ENCODE measurements at places on chromosomes 1 and 21.

- no peak for DNase-seq
Observed at GRCh38 chr21:29658177-29658933, 281.4 kb downstream of the GRIK1 start.

DNA sequence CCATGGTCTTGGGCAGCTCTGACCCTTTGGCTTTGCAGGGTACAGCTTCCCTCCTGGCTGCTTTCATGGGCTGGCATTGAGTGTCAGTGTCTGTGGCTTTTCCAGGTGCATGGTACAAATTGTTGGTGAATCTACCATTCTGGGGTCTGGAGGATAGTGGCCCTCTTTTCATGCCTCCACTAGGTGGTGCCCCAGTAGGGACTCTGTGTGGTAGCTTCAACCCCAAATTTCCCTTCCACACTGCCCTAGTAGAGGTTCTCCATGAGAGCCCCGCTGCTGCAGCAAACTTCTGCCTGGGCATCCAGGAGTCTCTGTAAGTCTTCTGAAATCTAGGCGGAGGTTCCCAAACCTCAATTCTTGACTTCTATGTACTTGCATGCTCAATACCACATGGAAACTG, 494.5 kb upstream of the LRRC7 start:
- DNase-seq, result no peak

- DNase-seq, result peak; percentile 10
Observed at GRCh38 chr1:174074757-174075156, 52.6 kb upstream of the RC3H1 start.

GRCh38 chr1:237124856-237125462, 83.0 kb downstream of the RYR2 start:
- no peak for DNase-seq

GRCh38 chr21:36692835-36693488, 6.0 kb upstream of the SIM2 start:
- no peak for DNase-seq

GRCh38 chr1:1168451-1169411, 4.9 kb upstream of the TTLL10 start:
- no peak for DNase-seq

- DNase-seq, result no peak
Observed at GRCh38 chr1:188672153-188672552, 1805.5 kb downstream of the BRINP3 start.

GRCh38 chr21:40130476-40130875, 263.2 kb downstream of the PCP4 start:
- DNase-seq, result no peak

GRCh38 chr21:45468051-45468970, 63.3 kb downstream of the COL18A1 start:
- no peak for DNase-seq

DNA sequence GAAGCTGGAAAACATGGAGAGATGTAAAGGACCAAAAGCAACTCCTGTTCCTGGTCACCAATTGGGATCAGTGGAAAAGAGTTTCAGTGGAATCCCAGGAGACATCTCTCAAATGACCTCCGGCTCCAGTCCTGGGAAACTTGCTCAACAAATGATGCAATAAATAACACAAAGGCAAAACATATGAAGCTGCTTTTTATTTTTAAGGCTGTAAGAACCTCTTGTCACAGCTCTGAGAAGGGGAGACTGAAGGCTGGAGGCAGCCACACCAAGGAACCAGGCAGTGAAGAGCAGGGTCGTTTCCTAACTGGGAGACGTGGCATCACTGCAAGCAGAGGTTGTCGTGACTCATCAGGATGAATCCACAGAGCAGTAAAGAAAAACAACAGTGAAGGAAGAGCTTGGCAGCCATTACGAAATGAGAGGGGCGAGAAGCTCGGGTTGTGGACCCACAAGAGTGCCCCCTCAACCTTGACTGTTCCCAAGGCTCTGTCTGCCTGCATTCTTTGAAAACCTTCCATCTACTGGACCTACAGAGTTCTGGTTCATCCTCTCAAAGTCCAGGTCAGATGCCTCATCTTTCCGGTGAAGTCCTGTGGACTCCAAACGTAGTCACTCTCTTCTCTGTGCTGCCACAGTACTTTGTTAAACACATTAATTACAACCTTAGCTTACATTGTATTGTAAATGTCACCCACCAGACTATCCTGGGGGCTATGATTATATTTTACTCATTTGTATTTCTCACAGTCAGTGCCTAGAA, 32.1 kb downstream of the JAK1 start:
- DNase-seq, result peak; percentile 92

- no peak for DNase-seq
Observed at GRCh38 chr1:222026280-222026679, 284.4 kb upstream of the DUSP10 start.

- DNase-seq, result no peak
Observed at GRCh38 chr21:21415741-21416140, 417.5 kb downstream of the NCAM2 start.

DNA sequence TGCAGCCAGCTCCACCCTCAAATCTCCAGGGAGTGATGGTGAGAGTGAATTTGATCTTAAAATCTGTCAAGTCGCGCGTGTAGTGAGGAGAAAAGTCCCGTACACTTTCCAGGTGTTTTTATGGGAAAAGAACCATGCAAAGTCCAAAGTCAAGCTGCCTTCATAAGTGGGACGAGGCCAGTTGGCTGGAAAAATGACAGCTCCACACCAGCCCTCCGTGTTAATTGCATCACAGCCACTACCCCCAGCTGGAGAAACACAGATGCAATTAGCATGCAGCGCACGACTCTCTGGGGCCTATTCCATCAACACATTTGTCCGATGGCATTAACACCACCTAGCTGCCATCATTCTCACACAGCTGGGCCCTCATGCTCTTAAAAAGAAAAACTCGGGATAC, 68.4 kb downstream of the KLHDC7A start:
- DNase-seq, result no peak

GRCh38 chr1:243542739-243543415, 287.0 kb downstream of the SDCCAG8 start:
- no peak for DNase-seq

GRCh38 chr1:63960326-63960725, 186.5 kb downstream of the ROR1 start:
- peak; percentile 47 for DNase-seq

DNA sequence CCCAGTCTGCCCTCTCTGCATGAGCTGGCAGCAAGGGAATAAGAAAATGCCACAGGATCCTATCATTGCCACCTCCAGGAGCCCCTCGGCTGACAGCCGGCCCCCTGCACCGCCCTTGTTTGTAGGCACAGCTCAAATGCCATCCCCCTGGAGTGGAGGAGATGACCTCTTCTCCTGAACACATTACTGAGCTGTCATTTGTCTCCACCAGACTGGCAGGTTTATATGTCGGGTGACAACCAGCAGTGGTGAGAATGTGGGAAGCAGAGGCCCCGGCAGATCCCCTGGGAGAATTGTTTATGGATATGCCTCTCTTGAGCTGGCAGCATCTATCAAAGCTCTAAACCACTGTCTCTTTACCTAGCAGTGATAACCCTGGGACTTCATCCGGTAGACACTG, 135.4 kb upstream of the FMN2 start:
- no peak for DNase-seq

DNA sequence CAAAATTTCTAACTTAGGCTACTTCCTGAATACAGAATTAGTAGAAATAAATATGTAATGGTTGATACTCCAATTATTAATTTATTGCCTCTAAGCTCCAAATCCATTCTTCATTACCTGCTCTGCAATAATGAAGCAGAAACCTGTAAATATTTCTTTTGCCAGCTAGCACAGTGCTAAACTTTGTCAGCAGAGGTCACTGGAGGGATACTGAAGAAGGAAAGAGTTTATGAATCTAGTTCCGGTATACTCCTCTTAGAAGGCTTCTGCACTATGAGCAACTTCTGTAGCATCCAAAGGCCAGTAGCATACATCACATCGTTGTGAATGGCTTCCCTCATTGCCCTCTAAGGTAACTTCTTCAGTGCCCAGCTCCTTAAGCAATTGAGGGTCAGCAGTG, 81.0 kb upstream of the LHX8 start:
- DNase-seq, result no peak

DNA sequence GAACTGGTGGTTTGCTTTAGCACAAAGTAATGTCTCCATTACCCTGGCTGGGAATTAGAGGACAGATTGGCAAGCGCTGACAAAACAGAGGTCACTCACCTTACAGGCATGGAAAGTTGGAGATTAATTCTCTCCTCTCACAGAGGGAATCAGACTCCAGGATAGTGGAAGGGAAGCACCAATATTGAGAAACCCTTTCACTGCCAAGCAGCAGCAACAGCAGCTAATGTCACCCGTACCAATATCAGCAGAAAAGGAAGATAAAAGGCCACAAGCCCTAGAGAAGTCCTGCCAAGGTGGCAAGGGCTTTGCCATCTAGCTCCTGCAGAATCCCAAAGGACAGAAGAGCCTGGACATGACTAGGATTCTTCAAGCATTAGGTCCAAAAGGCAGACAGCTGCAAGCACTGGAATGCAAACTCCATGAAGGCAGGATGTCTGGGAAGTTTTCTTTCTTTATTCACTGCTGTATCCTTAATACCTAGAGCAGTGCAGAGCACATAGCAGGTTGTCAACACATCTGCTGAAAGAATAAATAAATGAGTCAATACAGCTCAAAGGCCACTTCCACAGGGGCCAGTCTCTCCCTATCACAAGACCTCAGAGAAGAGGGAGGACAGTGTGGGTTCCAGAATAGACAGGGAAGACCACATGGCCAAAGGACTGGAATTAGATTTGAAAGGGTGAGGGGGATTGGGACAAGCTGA, 57.2 kb downstream of the ERI3 start:
- DNase-seq, result no peak

DNA sequence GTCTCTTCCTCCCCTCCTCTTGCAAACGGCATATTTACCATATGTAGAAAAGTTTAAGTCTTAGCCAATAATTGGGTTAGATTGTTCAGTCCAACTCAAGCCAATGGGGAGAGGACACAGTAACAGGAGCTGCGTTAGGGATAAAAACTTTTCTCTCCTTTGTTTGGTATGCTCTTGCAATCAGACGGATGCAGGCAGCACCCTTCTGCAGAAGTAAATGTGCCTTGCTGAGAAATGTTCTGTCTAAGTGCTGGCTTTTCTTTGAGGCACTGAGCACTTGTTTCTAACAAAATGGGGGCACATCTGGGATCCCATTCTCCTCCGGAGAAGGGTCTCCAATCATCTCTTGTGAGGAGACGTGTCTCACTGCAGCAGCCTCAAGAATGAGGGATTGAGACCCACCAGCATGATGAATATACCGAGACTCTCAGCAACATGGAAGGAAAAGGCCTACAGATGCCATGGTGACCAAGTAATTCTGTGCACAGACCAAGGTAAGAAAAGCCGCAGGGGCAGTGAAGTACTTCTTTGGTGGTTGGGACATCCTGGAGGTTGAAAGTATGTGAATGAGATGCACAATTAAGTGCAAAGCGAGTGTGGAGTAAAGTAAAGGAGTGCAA, 20.7 kb upstream of the GNG4 start:
- DNase-seq, result no peak

DNA sequence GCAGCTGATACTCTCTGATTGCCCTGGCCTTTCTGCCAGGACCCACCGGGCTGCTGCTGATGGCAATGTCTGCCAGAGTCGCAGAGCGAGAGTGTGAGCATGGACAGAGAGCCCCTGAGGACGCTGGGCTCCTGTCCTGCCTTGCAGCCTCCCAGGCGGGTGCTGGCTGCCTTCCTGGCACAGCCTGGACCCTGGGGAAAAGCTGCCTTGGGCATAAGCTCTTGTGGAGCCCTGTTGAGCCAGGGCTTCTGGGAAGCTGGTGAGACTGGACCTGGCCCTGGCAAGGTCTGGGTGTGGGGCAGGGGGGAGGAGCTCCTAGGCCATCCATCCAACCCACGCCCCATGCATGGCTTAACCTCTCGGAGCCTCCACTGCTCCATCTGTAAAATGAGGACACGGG, 105.8 kb upstream of the WNT4 start:
- no peak for DNase-seq

- no peak for DNase-seq
Observed at GRCh38 chr1:83810144-83810543, 188.8 kb downstream of the TTLL7 start.

GRCh38 chr1:46096269-46097148, 35.9 kb downstream of the PIK3R3 start:
- no peak for DNase-seq

DNA sequence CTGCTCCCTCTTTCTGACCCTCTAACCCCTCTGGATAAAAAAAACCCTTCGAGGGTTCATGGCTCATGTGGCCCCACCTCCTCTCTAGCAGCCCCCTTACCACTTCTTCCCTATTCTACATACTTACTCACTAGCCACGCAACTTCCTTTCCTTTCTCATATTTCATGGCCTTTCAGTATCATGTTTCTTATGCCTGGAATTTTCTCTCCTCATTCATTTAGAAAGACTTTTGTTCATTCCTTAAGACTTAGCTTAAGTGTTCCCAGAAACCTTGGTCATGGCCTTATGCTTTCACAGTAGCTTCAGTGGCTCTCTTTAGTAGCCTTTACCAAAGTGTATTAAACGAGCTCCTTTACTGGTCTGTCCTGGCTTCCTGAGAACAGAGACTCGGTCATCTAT, 6.1 kb downstream of the ACP6 start:
- peak; percentile 24 for DNase-seq

- no peak for DNase-seq
Observed at GRCh38 chr1:180947499-180947885, 34.8 kb downstream of the KIAA1614 start.

All from skeletal muscle cell (primary cell).